ENCODE measurements at places on chromosomes 2 and 18. TPM values are rescaled to one million over a fixed set of nuclear protein-coding genes. Genes with fewer than 3 reads are reported as not detected.

Gene ADCYAP1
- total RNA-seq: not detected

Gene LGALSL
- 23.0 TPM for total RNA-seq

DNA sequence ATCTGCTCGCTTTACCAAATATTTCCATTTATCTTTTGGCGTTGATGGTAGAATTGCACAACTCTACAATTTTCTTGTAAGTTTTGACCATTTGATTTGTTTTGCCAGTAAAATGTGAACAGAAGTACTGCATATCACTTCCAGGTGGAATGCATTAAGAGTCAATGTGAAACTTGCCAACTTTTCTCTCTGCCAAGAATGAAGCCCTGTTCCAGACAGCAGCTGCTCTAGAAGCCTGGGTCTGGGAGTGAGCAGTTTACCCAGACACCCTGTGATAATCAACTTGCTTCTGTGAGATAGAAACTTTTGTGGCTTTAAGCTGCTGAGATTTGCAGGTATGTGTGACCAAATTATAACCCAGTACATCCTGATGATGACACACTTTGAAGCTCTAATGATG is 115.9 kb upstream of the SYT4 start:
- DNase-seq: no peak

- DNase-seq: no peak
Observed at GRCh38 chr18:59760212-59760611, 63.0 kb upstream of the CCBE1 start.

Gene POTEI
- 0.17 TPM for total RNA-seq

- DNase-seq: peak; percentile 83
Observed at GRCh38 chr2:163778045-163778781, 42.4 kb upstream of the FIGN start.

DNA sequence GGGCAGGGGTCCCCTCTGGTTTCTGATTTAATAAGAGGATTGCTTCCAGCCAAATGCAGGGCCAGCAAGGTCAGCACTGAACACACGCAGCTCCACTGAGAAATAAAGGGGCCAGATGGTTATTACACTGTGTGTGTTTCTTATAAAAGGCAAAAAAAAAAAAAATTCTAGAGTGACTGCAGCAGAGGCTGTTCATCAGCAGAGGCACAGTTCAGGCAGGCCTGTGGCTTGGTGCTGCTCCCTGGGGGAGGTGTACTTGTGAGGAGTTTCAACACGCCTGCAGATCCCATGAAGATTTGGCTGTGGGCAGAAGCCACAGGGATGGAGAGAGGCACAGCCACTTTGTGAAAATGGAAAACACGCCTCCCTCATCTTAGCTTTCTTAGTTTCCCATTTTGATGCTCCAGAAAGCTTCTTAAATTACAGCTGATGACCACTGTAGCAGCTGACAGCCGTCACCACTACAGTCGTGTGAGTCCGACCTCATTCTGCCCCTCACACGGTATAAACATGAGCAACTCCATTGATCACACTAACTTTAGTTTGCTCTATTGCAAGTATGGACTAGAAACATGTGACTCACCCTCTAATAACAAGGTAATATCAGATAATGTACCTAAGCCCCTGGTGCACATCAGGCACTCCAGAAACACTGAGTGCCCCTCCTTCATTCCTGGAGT is 726.5 kb upstream of the RAB6C start:
- DNase-seq: peak; percentile 52

Gene MARCO
- total RNA-seq: not detected
